ENCODE measurements at places on chromosomes 13 and 19.
A peak's percentile ranks its signal among the peaks of the same experiment; 100 is the strongest.

- peaks cover 17% of the 10 kb centered on the region for H3K36me3 ChIP-seq
- DNase-seq = no peak
- no peak overlapping the region for H3K4me3 ChIP-seq
- no peaks in the 10 kb centered on the region for H3K27me3 ChIP-seq
- H3K27ac ChIP-seq = no peak overlapping the region
- H3K4me1 ChIP-seq = peaks cover 6% of the 10 kb centered on the region
These were observed 3.1 kb downstream of the RNF225 start for GRCh38 chr19:58398545-58398944.

DNA sequence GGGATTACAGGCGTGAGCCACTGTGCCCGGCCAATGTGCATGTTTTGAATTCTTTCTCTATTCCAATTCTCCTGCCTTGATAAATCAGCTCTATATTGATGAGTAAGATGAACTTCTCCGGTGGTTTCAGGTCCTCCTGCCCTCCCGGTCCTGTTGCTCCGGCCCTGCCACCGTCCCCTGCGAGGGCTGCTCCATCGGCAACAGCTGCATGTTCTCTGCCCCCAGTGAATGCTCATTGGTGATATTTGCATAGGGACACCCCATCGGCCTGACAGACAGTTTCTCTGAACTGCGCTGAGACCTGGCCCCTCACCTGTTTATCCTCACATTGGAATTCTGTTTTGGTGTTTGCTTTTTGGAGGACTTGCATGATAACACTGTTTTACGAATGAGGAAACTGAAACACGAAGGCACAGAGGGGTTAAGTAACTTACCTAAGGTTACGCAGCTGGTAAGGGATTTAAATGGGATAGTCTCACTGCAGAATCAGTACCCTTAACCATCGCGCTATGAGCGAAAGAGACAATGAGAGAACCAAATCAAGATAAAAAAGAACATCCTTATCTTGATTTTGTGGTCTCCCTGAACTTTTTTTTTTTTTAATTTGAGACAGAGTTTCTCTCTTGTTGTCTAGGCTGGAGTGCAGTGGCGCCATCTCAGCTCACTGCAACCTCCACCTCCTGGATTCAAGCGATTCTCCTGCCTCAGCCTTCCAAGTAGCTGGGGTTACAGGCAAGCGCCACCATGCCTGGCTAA, 32.2 kb downstream of the ZNF557 start:
- no peak for DNase-seq
- no peaks in the 10 kb centered on the region for H3K36me3 ChIP-seq
- H3K27me3 ChIP-seq = peaks cover 11% of the 10 kb centered on the region
- no peak overlapping the region for H3K27ac ChIP-seq
- H3K4me3 ChIP-seq = no peak overlapping the region
- peaks cover 2% of the 10 kb centered on the region for H3K4me1 ChIP-seq

DNA sequence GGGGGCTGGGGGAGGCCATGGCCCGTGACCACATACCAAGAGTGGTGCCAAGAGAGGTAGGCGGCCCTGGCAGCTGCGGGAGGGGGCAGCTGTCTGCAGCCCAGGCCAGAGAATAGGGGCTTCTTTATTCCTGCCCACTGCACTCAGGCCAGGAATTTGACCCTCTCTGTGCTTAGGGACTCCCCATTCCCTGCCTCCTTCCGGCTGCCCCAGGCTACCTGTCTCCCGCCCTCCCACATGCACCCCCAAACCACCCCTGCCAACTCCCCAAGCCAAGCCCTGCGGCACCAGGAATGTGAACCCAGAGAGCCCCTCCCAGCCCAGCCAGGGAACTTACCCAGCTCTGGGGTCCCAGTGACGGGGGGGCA, 687 bp downstream of the PLEKHA4 start:
- no peaks in the 10 kb centered on the region for H3K4me1 ChIP-seq
- H3K27me3 ChIP-seq = no peaks in the 10 kb centered on the region
- no peaks in the 10 kb centered on the region for H3K36me3 ChIP-seq
- no peak for DNase-seq

DNA sequence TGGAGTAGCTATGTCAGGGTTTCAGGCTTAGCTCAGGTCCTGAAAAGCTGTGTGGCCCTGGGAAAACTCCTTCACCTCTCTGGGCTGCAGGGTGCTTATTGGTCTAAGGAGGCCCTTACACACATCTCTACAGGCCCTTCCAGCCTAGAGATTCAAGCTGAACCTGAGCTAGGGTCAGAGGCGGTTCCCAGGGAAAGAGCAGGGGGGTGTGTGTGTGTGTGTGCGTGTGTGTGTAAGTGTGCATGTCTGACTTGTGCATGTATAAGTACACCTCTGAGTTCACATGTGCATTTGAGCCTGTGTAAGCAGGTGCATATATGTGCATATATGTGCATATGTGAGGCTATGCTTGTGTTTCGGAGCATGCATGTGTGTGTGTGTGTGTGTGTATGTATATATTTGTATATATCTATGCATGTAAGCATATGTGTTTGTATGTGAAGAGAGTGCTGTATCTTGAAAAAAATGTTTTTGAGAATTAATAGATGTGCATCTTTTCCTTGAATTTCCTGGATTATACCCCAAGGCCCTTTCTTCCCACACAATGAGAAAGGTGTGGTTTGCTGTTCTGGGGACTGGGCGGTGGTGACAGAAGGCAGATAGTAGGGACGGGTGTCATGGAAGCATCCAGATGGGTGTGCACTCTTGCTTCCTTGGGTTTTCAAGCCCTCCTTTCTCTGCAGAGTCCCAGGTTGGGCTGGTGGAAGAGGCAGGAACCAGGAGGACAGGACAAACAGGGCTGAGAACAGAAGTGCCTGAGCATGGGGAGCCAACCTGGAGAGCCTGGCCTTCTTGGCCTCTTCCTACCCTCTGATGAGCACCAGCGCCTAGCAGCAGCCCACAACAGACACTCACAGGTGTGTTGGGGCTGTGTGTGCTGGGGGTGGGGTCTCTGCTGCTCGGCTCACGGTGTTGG, 150.3 kb upstream of the TSHZ3 start:
- DNase-seq = no peak
- H3K4me1 ChIP-seq = no peaks in the 10 kb centered on the region
- H3K36me3 ChIP-seq = no peaks in the 10 kb centered on the region
- no peak overlapping the region for H3K4me3 ChIP-seq
- no peaks in the 10 kb centered on the region for H3K27me3 ChIP-seq
- no peak overlapping the region for H3K27ac ChIP-seq

- peaks cover 3% of the 10 kb centered on the region for H3K4me1 ChIP-seq
- no peak for DNase-seq
- H3K4me3 ChIP-seq = no peak overlapping the region
- H3K27ac ChIP-seq = no peak overlapping the region
- peaks cover 17% of the 10 kb centered on the region for H3K27me3 ChIP-seq
These were observed 2.2 kb upstream of the FREM2 start for GRCh38 chr13:38684714-38685113.

GRCh38 chr13:111248822-111249221, 71.6 kb upstream of the TEX29 start:
- no peak overlapping the region for H3K27ac ChIP-seq
- H3K4me3 ChIP-seq = no peak overlapping the region
- peaks cover 40% of the 10 kb centered on the region for H3K36me3 ChIP-seq
- no peaks in the 10 kb centered on the region for H3K27me3 ChIP-seq

DNA sequence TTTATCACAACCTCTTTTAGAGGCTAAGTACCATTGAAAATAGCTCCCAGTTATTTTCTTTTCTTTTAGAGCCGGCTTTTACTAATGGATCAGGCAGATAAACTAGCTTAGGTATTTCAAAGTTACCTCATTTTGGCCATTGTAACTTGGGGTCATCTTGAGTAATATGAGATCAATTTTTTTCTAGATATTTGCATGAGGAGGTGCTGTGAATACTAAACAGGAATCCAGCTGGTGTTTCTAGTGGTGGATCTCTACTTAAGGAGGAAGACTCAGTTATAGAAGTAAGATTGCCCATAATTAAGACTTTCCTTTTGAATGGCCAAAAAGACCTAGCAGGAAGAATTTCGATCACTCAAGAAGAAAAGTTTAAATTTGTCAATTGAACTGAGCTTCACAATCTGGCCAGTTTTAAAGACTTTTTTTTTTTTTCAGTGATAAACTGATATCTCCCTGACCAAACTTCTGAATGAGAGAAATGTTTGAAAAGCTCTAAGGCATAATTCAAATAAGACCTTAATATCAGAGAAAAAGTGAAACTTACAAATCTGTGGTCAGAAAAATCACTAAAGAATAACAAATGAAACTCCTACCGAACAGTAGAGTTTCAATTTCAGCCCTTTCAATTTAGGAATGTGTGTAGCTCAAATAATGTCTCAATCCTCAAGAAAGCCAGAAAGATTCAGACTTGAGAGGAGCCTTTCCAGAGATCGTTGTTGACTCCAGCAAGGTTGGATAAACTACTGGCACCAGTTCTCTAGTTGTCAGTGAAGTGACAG, 11.6 kb upstream of the NAA16 start:
- peak; percentile 1 for DNase-seq
- no peak overlapping the region for H3K4me3 ChIP-seq
- H3K36me3 ChIP-seq = no peaks in the 10 kb centered on the region
- H3K27ac ChIP-seq = no peak overlapping the region

- no peak overlapping the region for H3K27ac ChIP-seq
- peak; percentile 56 for DNase-seq
- H3K4me1 ChIP-seq = peaks cover 5% of the 10 kb centered on the region
- H3K36me3 ChIP-seq = no peaks in the 10 kb centered on the region
- H3K27me3 ChIP-seq = no peaks in the 10 kb centered on the region
- no peak overlapping the region for H3K4me3 ChIP-seq
These were observed 49.2 kb upstream of the TRPC4 start for GRCh38 chr13:37918751-37919150.

GRCh38 chr13:111216166-111216960, 101.3 kb downstream of the ARHGEF7 start:
- DNase-seq = peak; percentile 83
- H3K4me1 ChIP-seq = no peaks in the 10 kb centered on the region
- no peaks in the 10 kb centered on the region for H3K27me3 ChIP-seq
- peaks cover 10% of the 10 kb centered on the region for H3K36me3 ChIP-seq
- no peak overlapping the region for H3K27ac ChIP-seq
- no peak overlapping the region for H3K4me3 ChIP-seq

GRCh38 chr13:39559847-39560246, 43.1 kb downstream of the LHFPL6 start:
- H3K27ac ChIP-seq = no peak overlapping the region
- DNase-seq = no peak
- no peak overlapping the region for H3K4me3 ChIP-seq
- no peaks in the 10 kb centered on the region for H3K36me3 ChIP-seq

- no peak overlapping the region for H3K4me3 ChIP-seq
- H3K4me1 ChIP-seq = no peaks in the 10 kb centered on the region
- no peak overlapping the region for H3K27ac ChIP-seq
- H3K27me3 ChIP-seq = no peaks in the 10 kb centered on the region
These were observed 69.0 kb upstream of the DOCK9 start for GRCh38 chr13:99046851-99047250.

DNA sequence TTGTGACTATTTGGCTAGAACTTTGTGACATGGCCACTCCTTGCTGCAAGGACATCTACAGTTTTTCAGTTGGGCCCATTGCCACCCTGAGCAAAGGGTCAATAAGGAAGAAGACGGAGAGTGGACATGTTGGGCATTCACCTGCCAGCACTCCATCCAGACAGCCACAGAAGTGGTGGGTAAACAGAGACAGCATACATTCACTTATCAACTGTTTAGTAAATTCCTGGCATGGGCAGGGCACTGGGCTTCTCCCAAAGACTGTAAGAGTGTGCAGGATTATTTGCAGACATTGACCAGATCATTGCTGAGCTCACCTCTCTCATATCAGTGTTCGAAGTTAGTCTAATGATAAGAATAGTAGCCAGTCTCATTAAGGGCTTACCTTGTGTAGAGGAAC, 29.2 kb downstream of the SIPA1L3 start:
- H3K4me1 ChIP-seq = peaks cover 10% of the 10 kb centered on the region
- no peaks in the 10 kb centered on the region for H3K27me3 ChIP-seq
- H3K27ac ChIP-seq = no peak overlapping the region
- no peak for DNase-seq

DNA sequence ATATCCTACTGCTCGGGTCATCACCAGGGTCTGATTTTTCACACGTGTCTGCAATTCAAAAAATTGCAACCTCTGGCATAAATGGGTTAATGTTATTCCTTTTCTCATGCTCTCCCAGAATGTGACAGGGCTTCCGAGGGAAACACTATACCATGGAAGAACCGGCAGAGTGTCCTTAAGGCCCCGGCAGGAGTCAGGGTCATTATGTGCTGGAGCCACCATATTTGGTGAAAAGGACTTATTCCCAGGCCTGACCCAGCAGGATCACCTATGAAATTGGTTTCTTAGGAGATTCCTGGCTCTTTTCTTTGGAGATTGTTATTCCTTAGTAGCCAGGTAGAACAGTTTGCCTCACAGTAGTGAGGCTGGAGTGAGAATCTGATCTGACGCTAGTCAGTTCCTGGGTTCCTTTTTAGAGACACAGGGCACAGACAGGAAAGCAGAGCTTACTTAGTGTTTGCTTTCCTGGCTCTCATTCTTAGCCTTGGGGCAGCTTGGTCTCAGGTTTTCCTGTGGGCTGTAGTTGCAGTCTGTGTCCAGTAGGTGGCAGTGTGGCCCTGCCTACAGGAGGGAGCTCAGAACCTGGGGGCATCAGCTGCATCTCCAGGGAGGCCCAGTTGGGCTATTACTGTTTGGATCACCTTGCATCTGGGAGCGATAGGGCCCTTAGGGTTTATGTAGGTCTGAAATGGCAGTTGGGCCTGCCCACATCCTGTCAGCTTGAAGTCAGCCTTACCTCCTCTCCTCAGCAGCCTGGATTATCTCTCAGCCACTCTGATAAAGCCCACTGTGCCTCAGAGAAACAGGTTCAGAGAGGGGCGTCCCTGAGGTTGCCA, 12.4 kb downstream of the SNRNP70 start:
- no peaks in the 10 kb centered on the region for H3K27me3 ChIP-seq
- H3K36me3 ChIP-seq = peaks cover 90% of the 10 kb centered on the region
- DNase-seq = peak; percentile 95
- H3K4me3 ChIP-seq = no peak overlapping the region
- H3K27ac ChIP-seq = peak overlapping the region; percentile 19
- peaks cover 10% of the 10 kb centered on the region for H3K4me1 ChIP-seq

DNA sequence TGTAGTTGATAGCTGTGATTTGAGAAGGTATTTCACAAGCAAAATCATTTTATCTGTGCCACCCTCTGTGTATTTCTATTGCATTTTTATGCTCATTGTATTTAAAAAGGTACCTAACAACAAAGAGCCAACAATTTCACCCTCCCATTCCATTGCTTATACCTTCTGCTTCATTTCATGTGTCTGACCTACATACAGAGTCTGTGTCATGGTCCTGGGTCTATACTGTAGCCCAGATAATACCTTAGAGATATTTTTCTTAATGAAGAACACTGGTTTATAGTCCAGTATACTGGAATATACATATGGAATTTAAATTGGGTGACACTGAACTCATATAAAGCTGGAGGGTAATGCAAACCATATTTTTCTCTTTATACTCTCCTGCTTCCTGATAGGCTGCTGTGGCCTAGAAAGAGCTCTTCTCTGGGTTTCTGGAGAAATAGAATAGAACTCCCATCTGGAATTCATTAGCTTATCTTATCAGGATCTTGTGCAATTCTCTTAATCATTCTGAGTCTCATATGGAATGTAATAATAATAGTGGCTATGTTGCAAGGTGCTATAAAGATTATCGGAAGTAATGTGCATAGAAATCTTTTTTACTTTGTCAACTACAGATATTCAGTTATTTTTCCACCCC, 31.8 kb upstream of the SPART start:
- no peaks in the 10 kb centered on the region for H3K36me3 ChIP-seq
- no peaks in the 10 kb centered on the region for H3K27me3 ChIP-seq
- no peak overlapping the region for H3K27ac ChIP-seq
- H3K4me3 ChIP-seq = no peak overlapping the region

All from endodermal cell (in vitro differentiated cells).